Left cardiac atrium (tissue), 4 donors: ENCODE measurements at places on chromosomes 5 and 9.
A peak's percentile ranks its signal among the peaks of the same experiment; 100 is the strongest.

DNA sequence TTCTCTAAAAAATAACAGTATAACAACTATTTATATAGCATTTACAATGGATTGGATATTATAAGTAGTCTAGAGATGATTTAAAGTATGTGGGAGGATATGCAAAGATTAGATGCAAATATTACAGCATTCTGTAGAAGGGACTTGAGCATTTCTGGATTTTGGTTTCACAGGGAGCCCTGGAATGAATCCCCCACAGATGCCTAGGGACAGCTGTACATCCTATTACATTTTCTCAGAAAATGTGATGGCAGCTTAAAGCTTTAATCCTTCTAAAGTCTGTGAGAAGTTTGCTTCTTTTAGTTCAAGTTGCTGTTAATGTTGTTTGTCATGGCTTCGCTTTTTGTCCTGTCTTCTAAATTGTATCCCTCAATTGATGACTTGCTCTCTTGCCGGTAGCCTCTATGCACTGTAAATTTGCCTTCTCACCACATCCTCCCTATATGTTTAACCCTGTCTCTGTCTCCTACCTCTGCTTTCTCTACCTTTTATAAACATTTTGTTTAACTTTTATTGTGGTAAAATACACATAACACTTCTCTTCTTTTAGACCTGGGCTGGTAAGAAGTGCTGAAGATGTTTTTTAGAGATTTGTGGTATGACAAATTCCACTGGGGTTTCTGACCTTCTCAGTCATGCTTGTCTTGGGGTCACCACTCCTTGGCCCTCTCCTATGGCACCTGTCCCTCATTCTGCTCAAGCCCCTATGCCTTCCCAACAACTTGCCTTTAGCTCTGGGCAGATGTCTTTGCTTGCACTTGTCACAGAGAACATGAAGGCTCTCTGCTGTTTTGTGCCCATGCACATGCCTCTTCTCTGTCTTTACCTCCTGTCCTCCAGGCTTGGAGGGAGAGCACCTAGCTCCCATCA, 37.9 kb downstream of the LNPEP start:
- DNase-seq = no peak

DNA sequence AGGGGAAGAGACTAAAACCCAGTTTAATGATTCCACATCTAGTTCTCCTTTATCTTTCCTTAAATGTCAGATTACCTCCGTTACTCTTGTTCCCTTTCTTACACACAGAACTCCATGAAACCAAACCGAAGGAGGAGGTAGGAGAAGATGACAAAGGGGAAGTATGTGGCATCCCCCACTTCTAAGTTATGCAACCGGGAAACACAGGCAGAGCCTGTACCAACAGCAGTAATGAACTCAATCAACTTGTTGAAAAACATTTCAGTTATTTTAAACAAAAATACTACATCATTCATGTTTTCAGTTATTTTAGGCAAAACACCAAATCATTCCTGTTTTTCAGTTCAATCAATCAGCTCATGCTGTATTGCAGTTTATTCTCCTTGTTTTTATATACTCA, 101.8 kb downstream of the PCSK1 start:
- no peak for DNase-seq

DNA sequence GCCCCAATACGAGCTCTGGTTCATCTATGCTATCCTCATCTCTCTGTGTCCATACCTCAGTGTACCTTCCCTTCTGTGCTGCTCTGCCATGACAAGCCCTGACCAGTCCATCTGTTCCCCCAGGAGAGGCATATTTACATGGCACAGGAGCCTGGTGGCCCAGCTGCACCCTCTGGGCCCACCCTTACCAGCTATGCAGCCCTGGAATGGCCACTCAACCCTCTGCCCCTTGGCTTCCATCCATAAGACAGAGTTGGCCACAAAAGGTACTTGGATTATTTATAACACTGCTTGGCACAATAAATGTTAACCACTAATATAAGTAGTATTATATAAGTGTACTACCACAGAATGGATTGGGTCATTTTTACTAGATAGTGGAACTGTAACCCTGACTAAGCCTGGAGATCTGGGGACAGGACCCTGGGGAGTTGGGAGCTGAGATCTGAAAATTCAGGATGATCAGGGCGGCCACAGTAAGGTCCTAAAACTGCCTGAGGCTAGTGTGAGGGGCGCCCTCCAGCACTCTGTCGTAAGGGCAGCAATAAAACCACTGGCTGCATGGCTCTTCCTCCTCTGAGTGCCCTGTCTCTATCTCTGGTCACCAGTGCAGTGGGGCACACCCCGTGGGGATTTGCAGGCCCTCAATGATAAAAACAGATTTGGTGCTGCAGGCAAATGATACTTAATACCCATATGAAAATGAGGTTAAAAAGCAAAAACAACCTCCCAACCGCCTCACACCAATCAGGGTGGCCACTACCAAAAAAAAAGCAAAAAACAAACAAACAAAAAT, 65.8 kb downstream of the SEMA4D start:
- no peak for DNase-seq

DNA sequence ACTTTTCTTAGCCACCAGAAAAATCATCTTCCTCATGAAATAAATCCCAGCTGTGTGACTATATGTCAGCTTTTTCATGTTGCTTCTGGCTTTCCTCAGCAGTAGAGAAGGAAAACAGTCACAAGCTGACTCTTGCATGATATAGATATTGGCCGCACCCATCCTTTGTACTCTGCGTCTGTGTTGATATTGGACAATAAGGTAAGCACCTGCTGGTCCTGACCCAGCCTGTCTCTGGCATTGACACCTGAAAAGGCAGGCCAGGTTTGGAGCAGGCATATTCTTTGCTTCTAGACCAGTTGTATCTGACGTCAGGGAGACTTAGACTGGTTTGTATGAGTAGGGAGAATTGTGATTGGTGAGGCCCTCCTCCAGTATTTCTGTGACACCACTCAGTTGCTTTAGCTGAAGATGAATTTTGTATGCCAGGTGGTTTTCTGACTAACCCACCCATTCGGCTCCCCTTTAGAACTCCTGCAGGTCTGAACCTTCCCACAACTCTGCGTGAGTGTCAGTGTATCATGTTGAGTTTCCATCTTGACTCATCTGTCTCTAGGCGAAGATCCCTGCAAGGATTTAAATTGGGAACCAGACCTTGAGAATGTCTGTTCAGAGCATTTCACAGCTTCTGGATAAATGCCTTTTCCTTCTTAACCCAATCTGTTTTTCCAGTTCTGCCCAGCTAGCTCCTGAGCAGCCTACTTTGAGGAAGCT, 151.2 kb upstream of the RUSC2 start:
- no peak for DNase-seq

GRCh38 chr5:123502120-123502519, 9.9 kb upstream of the CSNK1G3 start:
- no peak for DNase-seq

GRCh38 chr5:133618141-133618540, 5.8 kb upstream of the FSTL4 start:
- DNase-seq = no peak

DNA sequence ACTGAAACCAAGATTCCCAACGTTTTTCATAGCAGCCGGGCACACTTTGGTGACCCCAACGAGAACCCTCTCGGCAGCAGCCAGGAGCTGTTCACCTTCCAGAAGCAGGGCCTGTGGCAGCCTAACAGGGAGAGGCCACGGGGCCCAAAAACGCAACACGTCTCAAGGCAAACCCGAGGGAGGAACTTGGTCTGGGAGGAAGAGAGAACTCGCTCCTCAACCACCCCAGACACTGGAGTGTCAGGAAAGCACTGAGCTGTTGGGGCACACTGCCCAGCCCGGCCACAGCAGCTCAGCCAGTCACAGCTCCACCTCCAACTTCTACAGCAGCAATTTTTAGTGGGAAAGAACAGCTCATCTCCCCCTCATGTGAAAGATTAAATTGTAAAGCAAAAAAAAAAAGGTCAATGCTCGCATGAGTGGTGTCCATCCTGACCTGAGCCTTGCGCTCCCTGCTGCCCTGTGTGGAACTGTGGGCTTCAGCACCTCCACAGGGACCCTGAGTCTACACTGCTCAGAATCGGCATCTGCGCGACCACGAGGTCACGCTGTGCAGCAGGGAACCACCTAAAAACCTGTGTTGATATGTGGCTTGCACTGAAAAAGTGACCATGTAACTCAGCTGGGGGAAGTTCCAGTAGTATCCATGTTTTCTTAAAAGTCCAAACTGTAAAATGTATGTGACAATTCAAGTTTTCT, 55.0 kb downstream of the IPPK start:
- DNase-seq = no peak

DNA sequence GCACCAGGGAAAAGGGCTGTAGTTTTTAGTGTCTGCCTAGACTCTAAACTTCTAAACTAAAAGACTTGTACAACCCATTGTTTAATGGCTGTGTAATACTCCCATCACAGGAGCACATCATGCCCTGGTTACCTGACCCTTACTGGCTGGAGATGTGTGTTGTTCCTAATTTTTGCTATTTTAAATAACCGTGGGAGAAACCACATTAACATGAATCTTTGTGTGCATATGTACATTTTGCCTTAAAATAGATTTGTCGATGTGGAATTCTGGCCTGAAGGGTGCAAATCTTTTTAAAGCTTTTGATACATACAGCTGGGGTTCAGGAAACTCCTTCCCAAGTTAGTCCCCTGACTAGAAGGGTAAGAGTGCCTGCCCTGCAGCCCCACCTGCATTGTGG, 39.7 kb downstream of the PHF2 start:
- no peak for DNase-seq

- no peak for DNase-seq
These were observed 79.0 kb downstream of the C5orf15 start for GRCh38 chr5:133889271-133889905.

DNA sequence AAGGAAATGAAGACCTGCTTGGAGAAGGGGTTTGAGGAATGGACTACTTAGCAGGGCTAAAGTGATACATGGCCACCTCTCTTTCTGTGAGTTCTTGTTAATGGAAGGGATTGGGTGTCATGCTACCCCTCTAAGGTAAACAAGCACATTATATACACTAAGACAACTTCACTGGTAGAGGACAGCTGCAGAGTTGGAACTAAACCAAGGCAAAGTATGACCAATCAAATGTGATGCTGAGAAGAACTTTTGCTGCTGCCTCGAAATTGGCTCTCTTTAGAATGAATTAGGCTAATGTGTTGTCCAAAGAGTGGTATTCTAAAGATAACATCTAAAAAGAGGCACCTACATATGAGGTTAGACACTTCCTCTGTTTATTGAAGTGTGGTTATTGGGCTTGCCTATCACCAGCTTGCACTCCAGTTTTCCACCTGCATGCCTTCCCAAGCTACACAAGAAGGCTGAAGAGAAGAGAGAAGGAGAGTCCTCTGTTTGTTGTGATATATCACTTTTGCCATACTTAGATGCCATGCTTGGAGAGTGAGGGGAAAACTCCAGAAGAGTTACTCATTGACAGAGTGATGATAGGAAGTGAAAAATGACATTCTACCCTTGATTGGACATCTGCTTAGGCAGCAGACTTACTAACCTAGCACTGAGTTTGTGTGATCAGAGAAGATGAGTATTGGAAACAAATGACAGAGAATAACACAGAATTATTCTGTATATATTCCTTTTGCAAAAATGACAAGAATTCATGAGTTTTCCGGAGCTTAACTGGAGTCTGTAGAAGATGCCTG, 536.1 kb downstream of the ZNF608 start:
- DNase-seq = no peak

- DNase-seq = no peak
These were observed 129.4 kb downstream of the ZSWIM6 start for GRCh38 chr5:61461417-61461816.

DNA sequence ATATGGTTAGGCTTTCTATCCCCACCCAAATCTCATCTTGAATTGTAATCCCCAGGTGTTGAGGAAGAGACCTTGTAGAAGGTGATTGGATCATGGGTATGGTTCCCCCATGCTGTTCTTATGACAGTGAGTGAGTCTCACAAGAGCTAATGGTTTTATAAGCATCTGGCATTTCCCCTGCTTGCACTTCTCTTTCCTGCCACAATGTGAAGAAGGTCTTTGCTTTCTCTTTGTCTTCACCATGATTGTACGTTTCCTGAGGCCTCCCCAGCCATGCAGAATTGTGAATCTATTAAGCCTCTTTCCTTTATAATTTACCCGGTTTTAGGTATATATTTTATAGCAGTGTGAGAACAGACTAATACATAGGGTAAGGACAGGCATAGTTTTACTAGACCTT, 334.5 kb downstream of the TLR4 start:
- DNase-seq = no peak

GRCh38 chr5:151130922-151131891, 26.4 kb downstream of the ANXA6 start:
- peak; percentile 2 for DNase-seq

DNA sequence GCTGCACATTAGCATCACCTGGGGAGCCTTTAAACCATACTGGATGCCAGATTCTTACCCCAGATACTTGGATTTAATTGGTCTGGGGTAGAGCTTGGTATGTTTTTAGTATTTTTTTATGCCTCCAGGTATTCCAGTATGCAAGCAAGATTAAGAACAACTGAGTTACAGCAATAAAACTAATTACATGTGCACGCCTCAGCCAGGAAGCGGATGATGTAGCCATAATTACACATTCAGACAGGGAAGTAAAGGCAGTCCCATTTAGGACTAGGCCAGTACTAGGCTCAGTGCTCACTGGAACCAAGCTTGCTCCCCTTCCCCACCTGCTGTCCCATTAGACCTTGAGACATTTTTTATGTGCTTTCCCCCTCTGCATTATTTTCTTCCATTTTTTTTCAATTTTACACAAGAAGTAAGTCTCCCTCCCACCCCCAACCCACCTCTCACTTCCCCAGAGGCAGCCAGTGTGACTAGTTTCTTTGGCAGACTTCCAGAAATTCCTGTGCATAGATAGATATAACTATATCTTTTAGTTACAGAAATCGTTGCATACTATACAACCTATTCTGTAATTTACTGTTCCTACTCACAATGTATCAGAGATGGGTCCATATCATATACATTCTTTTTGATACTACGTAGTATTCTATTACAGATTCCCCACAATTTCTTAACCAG, 7.1 kb upstream of the GNAQ start:
- no peak for DNase-seq

DNA sequence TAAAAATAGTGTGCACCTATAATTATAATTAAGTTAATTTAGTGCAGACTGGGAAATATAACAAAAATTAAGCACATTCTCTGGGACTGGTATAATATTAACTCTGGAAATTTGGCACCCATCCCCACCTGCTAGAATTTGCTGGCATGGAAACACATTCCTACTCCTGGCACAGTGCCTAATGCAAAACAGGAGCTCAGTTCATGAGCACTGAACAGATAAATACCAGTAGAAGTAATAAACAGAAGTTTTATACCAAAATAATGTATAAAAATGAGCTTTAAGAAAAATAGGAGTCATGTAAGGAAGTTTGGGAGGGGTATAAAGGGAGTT, 23.7 kb upstream of the NPR3 start:
- peak; percentile 46 for DNase-seq

GRCh38 chr9:34545497-34545896, 22.7 kb upstream of the ENHO start:
- no peak for DNase-seq

GRCh38 chr5:69013481-69013880, 80.3 kb upstream of the SLC30A5 start:
- no peak for DNase-seq
